ENCODE measurements at places on chromosomes 1 and 21.

GRCh38 chr1:66035616-66036245, 243.0 kb downstream of the PDE4B start:
- no peak for DNase-seq

DNA sequence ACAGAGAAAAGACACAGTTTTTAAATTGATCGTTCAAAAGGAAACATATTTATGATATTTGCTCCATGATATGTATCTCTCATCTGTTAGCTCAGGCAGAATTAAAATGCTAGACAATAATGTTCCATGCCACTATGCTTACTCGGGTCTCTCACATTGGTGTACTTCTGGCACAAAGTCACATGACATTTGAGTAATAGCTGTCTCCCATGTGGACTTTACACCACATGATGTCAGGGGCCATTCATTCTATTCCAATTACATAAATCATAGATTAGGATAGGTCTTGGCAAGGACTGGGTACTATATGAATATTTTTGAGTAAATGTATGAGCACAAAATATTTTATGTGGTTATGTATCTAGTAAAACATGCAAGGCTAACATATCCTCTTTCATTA, 648.4 kb downstream of the PLA2G4A start:
- DNase-seq: no peak

GRCh38 chr1:48030211-48030610, 33.0 kb upstream of the TRABD2B start:
- no peak for DNase-seq

DNA sequence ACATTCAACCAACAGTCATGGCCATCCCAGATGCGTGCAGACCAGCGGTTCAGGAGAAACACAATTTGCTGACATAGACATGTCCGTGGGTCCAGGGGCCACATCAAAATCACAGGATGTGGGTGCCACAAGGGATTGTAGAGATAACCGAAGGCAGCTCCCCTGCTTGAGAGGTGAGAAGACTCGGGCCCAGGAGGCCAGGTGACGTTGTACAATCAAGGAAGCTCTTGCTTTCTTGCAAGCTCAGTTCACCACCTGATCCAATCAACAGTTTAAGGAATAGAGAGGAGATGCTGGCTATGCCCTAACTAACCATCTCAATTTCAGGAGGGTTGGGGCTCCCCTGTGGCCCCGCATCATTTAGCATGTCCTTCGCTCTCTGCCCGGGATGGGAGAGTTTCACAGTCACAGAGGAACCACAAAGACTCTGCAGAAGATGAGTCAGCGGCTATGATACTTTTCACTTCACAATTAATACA, 19.5 kb downstream of the UBASH3A start:
- no peak for DNase-seq

DNA sequence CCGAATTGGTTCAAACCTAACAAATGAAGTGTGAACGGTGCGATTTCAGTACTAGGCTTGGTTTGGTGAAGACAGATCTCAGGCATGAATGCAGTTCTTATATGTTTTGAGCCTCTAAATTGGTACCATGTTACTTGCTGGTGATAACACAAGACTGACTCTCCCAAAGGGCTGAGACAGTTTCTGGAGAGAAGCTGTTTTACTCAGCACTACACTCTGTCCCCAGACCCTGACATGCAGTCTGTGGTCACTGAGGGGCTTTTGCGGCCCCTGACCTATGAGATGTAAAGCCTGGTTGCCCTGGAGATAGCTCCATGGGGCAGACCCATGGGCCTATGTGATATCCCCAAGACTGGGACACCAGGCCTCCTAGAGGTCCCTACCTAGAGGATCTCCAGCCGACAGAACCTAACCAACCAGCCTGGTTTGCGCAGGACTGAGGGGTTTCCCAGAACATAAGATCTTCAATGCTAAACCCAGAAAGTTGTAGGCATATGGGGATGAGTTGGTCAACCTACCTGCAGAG, 19.4 kb upstream of the FOXE3 start:
- DNase-seq: no peak

DNA sequence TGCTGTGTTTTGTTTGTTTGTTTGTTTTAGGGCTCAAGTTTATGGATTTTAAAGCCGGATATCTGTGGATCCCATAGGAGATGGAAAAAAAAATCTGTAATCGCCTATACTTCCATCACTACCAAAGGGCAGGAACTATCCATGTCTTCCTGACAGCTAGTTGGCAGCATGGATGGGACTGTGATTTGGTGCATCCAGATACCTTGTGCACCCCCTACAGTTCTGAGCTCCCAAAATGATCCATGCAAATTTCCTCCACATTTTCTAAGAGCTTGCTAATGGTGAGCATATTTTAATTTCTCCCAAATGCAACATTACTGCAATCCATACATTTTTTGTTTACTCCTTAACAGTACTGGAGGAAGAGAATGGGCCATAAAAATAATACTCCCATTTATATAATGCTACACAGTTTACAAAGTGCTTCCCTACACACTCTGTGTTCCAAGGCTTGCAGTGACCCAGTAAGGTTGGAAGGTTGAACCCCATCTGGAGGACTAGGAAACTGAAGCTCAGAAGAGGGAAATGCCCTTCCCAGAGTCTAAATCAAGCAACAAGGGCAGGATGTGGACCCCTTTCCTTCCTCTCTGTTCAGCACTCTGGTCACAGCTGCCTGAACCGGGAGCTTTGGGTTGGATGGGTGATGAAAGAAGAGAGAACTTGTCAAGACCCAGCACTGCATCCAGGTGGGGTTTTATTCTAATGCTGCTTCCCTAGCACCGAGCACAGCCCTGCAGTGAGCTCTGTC, 48.0 kb downstream of the CAPN8 start:
- no peak for DNase-seq

DNA sequence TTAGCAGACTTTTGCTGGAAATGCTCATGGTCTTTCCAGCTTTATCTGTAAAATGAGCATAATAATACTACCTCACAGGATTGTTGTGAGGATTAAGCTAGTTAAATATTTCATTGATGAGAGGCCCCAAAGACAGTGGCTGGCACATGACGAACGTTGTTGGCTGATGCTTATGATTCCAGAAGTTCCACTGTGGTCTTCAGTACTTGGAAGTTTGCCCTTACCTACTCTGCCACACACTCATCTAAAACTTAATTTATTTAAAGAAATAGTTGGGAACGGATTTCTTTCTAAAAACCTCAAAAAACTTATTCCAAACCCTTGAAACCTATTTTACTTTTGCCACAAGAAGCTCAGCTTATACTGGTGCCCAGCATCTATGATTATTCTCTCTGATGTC, 170.7 kb downstream of the DHRS3 start:
- DNase-seq: no peak

DNA sequence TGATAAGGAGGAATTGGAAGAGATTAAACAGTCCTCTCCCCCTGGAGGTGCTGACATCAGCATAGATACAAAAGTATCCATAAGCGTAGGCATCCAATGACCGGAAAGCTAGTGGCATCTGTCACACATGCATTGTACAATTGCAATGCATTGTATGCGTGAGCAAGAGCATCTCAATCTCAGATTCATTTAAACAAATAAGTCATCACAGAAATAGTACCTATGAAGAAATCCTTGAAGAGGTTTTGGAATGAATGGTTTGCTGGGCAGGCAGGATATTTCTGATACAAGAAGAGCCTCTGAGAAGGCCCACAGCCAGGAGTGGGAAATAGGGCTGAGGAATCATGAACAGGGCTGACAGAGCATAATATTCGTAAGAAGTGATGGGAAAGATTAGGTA, 88.9 kb upstream of the ABCD3 start:
- DNase-seq: no peak

- DNase-seq: no peak
These were observed 37.5 kb upstream of the WLS start for GRCh38 chr1:68269637-68270430.

DNA sequence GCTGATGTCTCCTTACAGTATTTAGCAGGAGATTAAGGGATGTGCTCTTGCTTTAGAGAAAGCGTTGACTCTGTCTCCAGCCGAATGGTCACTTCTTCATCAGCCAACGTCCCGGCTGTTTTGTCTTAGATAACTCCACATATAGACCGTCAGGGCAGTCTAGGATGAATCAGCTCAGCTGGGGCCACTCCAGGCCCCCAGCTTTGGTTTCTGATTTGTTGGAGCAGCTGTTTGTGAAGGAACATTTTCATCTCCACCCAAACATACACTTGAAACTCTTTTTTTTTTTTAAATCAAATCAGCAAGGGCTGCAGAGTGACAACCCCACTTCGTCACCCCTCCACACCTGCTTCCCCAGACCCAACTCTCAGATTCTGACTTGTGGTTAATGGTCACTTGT, 206.1 kb upstream of the GALNT2 start:
- no peak for DNase-seq

DNA sequence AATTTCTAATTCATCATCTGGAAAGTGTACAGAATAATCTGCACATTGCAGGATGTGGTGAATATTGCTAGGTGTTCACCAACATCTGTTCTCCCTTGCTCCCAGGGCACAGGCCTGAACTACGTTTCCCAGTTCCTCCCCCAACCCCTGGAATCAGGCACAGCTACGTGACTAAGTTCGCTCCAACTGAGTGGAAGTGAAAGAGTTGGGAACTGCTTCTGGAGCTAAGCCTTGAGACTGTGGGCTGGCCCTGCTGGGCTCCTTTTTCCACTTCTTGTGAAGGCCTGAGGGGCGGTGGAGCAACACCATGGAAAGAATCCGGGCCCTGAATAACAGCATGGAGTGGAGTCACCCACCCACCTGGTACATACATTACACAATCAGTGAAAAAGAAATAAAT, 534.6 kb downstream of the SMYD3 start:
- no peak for DNase-seq

- no peak for DNase-seq
These were observed 20.8 kb upstream of the SDC3 start for GRCh38 chr1:30929135-30929889.

DNA sequence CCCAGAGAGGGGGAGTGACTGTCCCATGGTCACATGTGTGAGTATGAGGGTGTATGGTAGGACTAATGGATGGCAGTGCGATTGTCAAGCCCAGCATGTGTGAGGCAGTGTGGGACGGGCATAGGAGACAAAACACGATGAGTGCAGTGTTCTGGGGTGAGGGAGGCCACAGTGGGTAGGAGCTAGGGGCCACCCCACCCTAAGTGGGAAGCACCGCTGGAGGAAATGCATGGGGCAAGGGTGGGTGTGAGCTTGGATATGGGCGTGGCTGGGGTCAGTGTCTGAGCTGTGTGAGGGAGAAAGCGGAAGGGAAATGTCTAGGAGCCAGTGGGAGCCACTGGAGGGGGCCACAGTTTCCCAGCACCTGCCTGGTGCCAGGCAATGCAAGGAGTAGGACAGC, 56.5 kb downstream of the FOXO6 start:
- DNase-seq: no peak

- no peak for DNase-seq
These were observed 14.8 kb upstream of the ETS2 start for GRCh38 chr21:38790961-38791360.

GRCh38 chr1:205588636-205589035, 43.2 kb downstream of the ELK4 start:
- no peak for DNase-seq

GRCh38 chr1:61439234-61439633, 285.7 kb downstream of the TM2D1 start:
- DNase-seq: no peak

DNA sequence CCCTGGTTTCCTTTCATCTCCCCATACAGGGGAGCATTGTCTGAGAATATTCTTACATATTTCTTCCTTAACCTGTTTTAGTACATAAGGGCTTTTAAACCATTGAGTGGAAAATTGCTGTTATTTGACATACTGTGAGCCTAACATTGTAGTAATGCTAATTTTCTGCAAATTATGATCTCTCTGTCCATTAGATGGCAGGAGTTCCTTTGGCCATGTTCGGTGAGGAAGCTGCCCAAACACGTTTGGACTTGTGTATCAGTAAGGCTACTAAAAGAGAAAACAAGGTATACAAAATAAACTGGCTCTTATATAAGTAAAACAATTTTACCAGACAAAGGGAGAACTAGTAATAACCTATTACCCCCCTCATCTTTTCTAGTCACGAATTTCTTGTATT, 29.2 kb downstream of the CDC7 start:
- no peak for DNase-seq

- DNase-seq: no peak
These were observed 10.1 kb upstream of the PLA2G5 start for GRCh38 chr1:20059847-20060246.

GRCh38 chr1:52142220-52143183, 613 bp downstream of the ZFYVE9 start:
- DNase-seq: peak; percentile 31

- no peak for DNase-seq
These were observed 10.6 kb upstream of the GIPC2 start for GRCh38 chr1:78035121-78035520.

- no peak for DNase-seq
These were observed 40.7 kb upstream of the PRKACB start for GRCh38 chr1:84103197-84103992.

- no peak for DNase-seq
These were observed 26.2 kb upstream of the TADA1 start for GRCh38 chr1:166902279-166902678.

DNA sequence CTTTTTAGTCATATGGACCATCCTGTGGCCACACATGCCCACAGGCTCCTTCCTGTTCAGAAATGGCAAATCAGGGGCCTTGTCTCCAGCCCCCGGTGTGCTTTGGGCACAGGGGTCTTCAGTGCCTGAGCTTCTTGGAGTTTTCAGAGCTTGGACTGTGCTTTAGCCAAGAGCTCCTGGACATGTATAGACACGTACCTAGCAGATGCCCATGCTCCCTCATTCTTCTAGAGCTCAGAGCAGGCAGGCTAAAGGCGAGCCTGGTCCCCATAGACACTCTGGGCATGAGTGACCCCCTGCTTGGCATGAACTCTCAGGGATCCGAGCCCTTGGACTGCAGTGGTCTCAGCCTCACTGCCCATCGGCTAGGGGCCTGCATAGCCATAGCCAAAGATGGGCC, 106.8 kb downstream of the EPHB2 start:
- no peak for DNase-seq

DNA sequence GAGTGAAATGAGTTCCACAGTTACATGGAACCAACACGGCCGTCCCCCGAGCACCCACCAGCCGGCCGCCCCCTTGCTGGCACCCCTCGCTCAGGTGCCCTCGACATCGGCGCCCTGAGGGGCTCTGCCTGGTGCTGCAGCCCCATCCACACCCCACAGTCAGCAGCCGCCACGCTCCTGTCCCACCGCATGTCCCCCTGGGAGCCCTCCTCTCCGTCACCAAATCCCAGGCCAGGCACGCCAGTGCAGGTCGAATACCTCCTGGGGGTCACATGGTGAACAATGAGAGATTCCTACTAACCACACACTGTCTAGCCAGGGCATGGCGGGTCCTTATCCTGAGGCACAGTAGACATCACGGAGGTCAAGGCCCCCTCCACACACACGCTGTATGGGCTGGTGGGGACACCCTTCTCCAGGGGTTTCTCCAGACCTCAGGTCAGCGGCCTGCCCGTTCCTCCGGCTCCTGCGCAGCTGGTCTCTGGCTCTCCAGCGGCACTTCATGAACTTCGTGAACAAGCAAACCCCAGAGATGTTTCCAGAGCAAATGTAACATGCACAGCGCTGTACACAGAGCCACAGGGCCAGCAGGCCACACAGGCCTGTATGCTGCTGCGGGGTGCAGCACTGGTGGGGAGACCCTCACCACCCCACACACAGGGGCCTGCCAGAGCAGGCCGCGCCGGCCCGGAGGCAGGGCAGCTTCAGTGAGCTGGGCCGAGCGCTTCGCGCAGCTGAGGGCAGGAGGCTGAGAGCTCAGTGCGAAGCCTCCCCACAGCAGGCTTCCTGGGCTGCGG, 21.8 kb downstream of the POFUT2 start:
- no peak for DNase-seq

GRCh38 chr1:172630056-172630818, 28.7 kb upstream of the FASLG start:
- no peak for DNase-seq

GRCh38 chr1:77065693-77066342, 153.4 kb downstream of the PIGK start:
- no peak for DNase-seq
